ENCODE measurements at places on chromosomes 5 and 9.

- DNase-seq: peak; percentile 70
Measured at GRCh38 chr9:86946201-86947145, 833 bp downstream of the GAS1 start.

- DNase-seq: no peak
Measured at GRCh38 chr5:72988769-72989168, 32.9 kb downstream of the FCHO2 start.

DNA sequence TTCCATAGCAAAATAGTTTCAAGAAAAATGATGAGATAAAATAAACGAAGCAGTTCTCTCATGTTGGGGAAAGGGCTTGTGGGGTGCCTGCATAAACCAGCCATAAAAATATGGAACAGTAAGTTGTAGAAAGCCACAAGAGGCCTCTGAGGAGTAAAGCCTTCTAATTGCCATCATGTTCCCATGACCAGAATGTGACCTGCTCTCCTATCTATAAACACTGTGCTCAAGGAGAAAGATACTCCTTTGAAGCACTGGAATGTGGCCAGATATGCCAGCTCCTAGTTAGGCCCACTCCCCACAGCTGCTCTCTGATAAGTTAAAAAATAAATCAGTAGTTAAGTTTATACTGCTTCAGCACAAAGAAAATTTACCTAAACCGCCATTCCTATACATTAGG lies 65.8 kb downstream of the SETX start:
- no peak for DNase-seq

DNA sequence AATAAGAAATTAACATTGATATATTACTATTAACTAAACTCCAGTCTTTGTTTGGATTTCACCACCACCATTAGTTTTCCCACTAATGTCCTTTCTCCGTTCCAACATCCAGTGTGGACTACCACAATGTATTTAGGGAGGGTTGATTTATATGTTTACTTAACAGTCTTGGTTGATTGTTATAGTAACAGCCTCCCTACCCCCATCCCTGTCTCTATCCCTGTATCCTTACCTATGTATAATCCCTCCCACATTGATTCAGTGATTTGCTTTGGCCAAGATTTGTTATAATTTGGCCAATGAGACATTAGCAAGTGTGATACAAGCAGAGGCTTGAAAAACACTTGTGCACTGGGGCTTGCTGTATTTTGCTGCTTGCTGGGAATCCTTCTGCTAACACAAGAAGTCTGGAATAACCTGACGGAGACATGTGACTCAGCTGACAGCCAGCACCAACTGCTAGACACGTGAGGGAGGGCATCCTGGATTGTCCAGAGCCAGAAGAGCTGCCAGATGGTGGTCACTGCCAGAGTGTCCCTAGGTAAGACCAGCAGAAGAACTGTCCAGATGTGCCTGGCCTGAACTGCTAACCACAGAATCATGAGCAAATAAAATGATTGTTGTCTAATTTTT lies 51.2 kb upstream of the TCF7 start:
- DNase-seq: no peak

DNA sequence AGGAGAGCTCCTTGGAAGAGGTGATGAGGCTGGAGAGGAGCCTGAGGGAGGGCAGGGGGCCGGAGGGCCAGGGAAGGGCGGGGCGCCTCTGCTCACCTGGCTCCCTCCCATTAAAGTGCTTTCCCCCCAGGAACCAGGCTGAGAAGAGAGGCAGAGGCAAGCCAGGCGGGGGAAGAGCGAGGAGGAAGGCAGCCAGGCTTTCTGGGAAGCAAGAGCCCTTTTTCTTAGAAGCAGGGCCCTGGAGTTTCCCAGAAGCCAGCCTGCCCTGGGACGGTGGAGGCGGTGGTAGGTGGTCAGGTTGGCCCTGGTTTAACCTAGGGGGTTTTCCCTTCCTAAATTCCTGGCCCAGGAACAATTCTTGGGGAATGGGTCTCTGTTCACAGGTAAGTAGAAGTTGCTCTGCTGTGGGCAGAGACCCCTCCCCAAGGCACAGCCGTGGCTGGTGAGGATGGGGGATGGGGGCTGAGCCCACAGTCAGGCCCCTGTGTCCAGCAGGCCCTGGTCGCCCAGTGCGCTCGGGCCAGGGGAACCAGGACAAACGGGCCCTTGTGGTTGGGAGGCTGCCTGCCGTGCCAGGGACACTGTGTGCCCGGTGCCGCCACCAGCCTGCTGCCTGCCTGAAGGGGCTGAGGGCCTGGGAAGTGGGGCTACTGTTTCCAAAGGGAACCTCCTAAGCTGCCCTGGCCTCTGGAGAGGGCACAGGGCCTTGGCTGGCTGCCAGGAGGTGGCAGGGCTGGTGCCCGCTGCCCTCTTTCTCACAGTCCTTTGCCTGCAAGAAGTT lies 16.6 kb upstream of the RALGDS start:
- DNase-seq: peak; percentile 45

DNA sequence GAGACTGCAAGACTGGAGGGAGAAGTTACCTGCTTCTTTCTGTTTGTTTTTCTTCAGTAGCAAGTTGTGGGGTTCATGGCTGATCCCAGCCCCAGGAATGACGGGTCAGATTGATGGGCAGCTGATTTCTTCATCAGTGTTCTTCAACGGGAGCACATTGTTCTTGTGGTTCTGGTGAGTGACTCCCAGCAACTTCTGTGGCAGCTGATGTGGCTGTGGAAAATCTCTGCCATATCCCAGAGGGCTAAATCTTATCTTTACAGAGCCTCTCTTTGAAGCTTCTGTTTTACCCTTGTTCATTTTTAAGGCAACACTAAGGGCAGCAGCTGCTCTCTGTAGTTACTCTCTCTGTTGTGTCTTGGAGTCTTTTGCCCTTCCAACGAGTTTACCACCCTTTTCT lies 710.3 kb downstream of the PRELID2 start:
- no peak for DNase-seq

GRCh38 chr5:59421986-59422941 lies 471.3 kb downstream of the PDE4D start:
- DNase-seq: no peak

DNA sequence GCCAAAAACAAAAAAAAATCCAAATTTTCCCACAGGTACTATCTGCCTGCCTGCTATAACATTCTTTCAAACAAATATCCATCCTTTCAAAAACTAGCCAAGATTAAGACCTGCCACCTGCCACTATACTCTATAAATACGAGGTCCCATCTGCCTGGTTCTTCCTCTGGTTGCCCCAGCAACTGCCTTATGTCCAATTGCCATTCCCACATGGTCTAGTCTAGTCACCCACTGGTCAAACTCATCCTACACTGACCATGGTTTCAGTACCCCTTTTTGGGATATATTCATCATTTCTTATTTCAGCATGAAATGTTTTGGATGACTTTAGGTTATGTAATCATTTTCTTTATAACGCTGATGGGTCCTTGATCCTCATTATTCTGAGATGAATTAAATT lies 95.1 kb upstream of the CCNG1 start:
- no peak for DNase-seq

DNA sequence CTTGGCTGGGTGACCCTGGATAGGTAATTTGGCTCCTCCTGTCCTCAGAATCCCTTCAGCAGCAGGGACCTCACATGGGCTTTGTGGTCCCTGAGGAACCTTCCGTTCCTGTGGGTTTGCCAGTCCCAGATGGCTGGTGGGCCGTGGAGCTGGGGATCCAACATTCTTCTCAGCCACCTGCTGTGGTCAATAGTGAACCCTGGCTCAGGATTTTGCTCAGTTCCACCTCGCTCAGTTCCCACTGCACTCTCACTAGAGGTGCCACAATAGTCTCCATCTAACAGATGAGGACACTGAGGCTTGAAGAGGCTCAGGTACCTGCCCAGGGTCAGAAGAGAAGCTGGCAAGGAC lies 17.1 kb upstream of the SPOUT1 start:
- DNase-seq: no peak

GRCh38 chr9:70079417-70080037 lies 35.9 kb downstream of the MAMDC2 start:
- DNase-seq: no peak

GRCh38 chr9:130254747-130255630 lies 10.6 kb upstream of the HMCN2 start:
- DNase-seq: no peak

GRCh38 chr9:109403766-109404320 lies 83.0 kb upstream of the EPB41L4B start:
- DNase-seq: no peak

DNA sequence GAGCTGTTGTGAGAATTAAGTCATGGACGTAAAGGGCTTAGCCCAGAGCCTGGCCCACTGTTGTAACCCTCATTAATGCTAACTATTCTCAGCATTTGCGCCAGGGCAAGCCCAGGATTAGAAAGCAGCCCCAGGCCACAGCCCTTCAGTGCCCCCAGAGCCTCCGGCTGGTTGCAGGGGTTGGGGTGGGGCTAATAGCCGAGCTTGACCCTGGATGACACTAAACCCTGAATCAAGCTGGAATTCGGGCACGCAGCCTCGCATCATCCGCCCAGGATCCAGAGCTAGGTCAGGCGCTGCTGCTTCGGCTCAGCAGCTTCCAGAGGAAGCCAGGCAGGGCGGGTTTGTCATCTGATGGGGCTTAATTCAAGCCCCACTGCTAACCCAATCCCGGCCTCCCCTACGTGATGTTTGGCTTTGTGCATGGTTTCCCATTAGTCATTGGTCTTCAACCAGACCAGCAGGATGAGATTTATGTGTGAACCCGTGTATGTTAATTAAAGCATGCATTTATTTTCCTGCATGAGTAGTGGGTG lies 1.2 kb upstream of the MEGF9 start:
- no peak for DNase-seq

DNA sequence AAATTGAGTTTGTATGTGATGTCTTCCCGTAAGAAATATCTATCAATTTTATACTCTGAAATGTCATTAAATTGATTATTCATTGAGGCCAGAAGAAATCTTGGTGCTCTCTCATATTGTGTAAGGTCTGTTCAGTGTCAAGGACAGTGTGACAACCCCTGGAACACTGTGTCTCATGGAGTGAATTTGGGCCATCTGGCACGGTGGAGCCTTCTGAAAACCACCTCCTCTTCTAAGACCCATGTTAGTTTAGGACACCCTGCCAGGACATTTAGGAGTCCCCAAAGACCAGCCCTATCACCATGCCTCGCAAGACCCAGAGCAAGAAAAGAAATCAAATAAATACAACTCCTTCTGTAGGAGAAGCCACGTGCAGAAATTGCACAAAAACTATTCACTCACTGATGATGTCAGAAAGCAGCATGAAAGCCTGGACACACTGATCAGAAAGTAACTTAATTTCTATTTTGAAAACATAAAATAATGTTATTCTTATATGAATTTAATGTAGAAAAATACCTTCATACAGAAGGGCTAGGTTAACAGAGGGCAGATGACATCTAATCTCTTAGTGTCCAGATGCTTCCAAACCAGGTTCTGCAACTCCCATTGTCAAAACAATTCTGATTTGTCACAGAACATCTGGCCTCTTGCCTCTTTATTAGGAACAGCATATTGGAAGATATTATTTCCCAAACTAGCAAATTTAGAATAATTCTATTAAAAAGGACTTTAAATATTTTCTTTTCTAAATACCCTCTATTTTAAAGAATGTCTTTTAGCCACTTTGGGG lies 298.8 kb downstream of the NR2F1-AS1 start:
- DNase-seq: no peak

GRCh38 chr5:148790545-148791333 lies 35.7 kb upstream of the ADRB2 start:
- DNase-seq: no peak

DNA sequence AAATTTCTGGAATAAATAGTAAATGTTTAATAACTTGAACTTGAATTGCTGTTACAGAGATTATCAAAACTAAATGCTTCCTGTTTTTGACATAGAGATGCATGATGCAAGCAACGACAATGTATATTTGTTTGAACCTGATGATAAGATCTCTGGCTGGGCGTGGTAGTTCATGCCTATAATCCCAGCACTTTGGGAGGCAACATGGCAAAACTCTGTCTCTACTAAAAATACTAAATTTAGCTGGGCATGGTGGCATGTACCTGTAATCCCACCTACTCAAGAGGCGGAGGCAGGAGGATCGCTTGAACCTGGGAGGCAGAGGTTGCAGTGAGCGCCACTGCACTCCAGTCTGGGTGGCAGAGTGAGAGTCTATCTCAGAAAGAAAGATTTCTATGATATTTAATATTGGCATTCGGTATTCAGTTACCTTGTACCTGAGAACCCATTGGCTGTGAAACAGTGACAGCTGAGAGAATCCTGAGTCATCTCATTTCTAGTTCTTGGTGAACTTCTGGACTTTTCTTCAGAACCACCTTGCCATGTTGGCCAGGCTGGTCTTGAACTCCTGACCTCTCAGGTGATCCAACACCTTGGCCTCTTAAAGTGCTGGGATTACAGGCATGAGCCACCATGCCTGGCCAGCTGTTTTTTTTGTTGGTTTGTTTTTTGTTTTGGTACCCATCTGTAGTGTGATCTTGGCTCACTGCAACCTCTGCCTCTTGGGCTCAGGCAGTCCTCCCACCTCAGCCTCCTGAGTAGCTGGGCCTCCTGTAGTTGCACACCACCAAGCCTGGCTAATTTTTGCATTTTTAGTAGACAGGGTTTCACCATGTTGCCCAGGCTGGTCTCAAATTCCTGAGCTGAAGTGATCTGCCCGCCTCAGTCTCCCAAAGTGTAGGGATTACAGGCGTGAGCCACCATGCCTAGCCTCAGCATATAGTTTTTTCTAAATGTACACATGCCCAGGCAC lies 10.0 kb upstream of the FGF18 start:
- DNase-seq: no peak

DNA sequence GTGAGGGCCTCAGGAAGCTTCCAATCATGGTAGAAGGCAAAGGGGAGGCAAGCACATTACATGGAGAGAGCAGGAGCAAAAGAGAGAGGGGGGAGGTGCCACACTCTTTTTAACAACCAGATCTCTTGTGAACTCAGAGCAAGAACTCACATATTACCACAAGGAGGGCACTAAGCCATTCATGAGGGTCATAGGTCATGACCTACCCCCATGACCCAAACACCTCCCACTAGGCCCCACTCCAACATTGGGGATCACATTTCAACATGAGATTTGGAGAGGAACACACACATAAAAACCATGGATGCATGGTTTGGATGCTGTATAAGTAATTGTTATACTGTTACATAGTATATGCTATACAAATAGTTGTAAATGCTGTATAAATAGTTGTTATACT lies 17.5 kb downstream of the POLK start:
- DNase-seq: no peak

- DNase-seq: peak; percentile 80
Measured at GRCh38 chr9:91033797-91034196, 232.2 kb downstream of the SYK start.

GRCh38 chr5:164191240-164191639 lies 685.8 kb downstream of the MAT2B start:
- DNase-seq: no peak

GRCh38 chr5:101677961-101678360 lies 618.1 kb downstream of the SLCO4C1 start:
- DNase-seq: no peak

- DNase-seq: no peak
Measured at GRCh38 chr5:96259151-96259772, 173.8 kb downstream of the PCSK1 start.
